ENCODE measurements at places on chromosomes 13 and 19.

DNA sequence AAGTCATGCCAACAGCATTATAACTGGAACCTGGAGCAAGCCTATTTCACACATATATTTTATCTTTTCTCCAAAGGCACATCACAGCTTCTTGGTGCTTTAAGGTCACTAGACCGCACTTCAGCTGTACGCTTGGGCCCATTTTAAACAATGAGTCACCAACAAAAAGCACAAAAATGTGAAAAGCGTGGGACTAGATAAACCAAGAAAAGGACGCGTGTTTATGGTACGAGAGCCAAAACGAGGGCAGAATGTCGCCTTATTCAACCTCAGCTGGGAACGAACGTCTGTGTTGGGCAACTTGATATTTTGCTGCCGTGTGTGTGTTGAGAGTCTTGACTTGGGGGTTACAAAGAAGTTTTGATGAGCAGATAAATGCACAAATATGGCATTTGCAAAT, 9.2 kb upstream of the EHD2 start:
- no peak for DNase-seq

DNA sequence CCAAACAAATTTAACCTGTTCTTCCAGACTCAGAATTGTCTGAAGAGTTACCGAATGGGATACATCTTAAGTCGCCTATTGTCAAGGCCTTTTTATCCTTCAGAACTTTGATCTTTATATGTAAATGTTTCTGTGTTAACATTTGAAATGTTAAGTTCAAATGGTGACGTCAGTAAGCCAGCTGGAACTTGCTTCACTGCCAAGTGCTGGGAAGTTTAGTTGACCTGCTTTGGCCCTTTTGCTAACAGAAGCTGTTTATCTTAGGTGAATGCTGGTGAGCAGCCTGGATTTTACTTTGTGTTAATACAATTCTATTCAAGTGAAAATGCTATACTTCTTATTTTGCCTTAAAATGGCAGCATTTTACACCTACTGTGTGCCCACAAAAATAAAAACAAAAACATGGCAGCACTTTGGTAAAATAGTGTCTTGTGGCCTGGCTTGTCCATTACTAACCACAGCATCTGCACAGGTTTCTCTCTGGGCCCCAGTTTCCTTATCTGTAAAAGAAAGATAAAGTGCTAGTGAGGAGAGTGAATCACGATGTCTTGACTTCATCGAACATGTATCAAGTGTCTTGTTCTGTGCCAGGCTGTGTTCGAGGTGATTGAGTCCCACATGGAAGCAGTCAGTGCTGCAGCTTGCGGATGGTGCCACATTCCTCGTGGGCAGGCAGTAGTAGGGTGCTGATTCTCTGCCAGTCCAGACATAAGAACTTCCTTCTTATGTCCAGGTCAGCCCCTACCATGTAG, 2.2 kb downstream of the NAXD start:
- no peak for DNase-seq

DNA sequence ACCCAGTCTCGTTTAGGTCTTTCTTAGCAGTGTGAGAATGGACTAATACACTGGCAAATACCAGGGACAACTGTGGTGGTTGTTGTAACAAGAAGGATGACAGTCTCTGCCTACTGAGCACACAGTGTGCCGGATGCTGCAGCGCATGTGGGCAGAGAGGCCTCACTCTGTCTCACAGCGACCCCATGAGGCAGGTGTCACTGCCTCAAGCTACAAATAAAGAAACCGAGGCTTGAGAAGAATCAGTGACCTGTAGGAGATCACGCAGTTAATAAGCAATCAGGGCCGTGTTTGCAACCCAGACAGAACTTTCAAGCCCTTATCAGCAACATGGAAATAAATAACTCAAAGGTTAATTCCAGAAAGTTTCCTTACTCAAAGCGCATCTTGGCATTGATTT, 40.5 kb upstream of the GAS6 start:
- no peak for DNase-seq

GRCh38 chr19:4596033-4596904, 36.8 kb upstream of the SEMA6B start:
- DNase-seq = no peak

DNA sequence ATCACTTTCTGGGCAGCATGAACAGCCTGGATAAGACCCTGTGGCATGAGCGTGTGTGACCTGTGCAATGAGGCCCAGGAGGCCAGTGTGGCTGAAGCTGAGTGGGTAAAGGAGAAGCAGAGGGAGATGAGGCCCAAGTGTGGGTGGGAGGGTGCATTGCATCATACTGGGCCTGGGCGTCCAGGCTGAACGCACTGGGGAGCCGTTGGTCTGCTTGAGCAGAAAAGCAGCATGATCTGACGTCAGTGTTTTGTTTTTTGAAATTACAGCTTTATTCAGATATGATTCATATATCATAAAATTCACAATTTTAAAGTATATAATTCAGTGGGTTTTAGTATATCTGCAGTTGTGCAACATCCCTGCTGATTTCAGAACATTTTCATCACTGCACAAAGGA, 409.7 kb downstream of the HS6ST3 start:
- DNase-seq = no peak

- DNase-seq = no peak
These were observed 19.0 kb downstream of the MAN2B1 start for GRCh38 chr19:12647490-12648071.

DNA sequence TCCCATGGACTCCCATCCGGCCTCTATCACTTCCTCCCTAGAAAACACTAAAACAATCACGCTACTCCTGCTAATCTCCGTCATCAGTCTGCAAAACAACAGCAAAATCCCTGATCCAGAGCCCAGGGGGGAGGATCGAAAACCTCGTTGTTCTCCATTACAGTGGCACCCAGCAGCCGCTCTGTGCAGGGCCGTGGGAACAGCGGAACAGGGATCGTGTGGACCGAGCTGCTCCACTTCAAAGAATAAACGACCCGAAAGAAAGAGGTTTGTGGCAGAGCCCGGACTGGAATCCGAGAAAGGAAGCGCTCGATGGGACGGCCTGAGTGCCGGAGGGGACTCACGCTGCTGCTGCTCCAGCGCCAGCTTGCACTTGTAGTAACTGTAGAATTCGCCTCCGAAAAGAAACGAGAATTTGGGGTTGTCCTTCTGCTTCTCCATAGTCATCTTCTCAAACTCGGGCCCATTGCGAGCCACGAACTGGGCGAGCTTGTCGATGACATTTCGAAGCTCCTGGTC, 652 bp downstream of the CHERP start:
- DNase-seq = no peak

DNA sequence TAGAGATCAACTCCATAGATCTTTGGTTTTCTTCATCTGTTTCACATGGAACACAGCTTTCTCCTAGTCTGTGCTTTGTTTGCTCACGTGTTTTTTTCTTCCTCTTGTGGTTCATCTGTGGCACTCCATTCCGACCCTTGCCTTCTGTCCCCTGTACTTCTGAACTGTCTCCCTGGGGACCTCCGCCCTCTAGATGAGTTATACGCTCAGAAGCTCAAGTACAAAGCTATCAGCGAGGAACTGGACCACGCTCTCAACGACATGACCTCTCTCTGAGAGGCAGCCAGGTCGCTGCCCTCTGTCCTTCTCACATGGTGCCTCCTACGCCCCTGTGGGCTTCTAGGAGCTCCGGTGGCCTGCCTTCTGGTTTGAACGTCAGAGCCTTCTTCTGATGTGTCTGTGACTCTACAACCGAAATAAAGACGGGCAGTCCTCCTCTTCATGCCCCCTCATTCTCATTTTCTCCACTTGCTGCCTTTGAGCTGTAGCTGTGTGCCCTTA, 16.6 kb upstream of the RAB8A start:
- DNase-seq = no peak

- no peak for DNase-seq
These were observed 36.7 kb upstream of the PCDH8 start for GRCh38 chr13:52885141-52885540.

- no peak for DNase-seq
These were observed 361.6 kb downstream of the COG6 start for GRCh38 chr13:40016953-40017660.

DNA sequence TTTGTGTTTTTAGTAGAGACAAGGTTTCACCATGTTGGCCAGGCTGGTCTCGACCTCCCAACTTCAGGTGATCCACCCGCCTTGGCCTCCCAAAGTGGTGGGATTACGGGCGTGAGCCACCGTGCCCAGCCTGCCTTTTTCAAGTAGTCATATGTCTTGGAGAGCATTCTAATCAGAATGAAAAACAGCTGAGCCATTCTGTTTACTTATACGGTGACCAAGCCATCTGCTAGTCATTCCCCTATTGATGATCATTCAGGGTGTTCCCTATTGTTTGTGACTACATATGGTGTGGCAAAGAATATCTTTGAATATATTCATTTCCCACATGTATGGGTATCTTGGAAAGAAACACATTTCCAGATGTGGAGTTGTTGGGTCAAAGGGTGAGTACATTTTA, 17.2 kb downstream of the BLOC1S3 start:
- no peak for DNase-seq

GRCh38 chr19:46823049-46823448, 27.6 kb downstream of the AP2S1 start:
- no peak for DNase-seq

DNA sequence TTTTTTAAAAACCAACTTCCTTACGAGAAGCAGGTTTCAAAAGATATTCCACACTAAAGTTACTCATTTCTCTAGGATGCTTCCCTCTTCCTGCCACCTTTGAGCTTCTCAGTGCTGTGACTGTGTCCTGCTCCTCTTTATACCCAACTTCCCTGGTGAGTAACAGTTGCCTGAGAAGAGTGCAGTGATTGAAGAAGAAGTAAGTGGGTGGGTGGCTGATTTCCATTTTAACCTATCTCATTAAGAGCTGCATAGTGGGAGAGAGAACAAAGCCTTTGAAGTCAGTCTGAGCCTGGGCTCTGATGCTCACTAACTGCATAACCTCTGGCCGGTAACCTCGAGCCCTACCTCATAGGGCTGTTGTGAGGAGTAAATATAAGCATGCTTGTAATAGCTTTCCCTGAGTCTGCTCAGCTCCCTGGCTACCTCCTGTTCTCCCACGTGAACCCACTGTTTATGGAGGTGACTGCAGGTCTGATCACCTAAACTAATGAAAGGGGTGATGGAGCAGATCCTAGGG, 977.3 kb downstream of the UQCRFS1 start:
- no peak for DNase-seq

DNA sequence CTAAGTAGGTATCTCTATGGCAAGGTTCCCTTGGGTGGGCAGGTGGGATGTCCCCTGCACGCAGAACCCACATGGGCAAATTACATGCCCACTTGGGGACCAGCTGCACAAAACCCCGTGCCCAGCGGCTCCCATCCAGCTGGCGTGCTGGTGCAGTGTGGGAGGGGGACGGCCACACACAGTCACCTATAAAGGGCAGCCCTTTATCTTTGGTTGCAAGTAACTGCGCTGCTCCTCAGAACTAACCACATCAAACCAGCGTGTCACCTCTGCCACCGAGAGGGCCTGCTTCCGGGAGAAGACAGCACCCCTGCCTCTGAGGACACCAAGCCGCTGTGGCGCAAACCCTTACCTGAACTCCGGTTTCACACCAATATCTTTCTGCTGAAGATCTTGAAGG, 32.2 kb downstream of the ANKRD27 start:
- DNase-seq = no peak

DNA sequence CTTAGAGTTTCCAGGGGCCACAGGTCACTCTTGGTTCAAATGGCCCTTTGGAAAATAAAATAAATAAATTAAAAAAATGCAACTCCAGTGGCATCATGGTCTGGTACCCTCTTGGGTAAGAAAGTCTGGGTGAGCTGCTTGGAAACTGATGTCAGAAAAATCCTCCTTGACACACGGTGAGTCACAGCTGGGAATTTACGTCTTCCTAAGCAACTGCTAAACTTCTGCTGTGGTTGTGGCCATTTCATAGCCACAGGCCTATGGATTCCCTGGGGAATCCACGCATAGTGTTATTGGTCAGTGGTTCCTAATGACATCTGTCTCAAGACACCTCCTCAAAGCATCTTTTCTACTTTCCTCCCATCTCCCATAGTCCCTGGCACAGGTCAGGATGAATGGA, 220.8 kb downstream of the COG6 start:
- DNase-seq = no peak

DNA sequence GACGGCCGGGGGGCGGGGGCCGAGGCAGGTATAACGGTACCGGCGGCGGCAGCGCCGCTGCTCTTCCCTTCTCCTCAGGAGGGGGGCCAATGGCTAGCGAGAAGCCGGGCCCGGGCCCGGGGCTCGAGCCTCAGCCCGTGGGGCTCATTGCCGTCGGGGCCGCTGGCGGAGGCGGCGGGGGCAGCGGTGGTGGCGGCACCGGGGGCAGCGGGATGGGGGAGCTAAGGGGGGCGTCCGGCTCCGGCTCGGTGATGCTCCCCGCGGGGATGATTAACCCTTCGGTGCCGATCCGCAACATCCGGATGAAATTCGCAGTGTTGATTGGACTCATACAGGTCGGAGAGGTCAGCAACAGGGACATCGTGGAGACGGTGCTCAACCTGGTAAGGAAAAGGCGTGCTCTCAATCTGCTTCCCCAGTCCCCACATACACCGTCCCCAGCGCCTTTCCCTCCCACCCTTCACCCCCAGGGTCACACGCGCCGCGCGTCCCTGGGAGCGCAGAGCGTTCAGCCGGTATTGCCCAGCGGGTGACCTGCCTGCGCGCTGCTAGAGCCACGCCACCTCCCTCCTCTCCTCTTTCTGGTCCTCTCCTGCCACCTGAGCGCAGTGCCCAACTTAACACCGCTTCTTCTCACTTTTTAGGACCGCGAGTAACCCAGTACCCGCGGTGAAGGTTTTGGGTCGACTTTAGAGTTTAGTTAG, 814 bp downstream of the NBEA start:
- peak; percentile 3 for DNase-seq

- no peak for DNase-seq
These were observed 474 bp upstream of the IFT88 start for GRCh38 chr13:20566468-20566897.

DNA sequence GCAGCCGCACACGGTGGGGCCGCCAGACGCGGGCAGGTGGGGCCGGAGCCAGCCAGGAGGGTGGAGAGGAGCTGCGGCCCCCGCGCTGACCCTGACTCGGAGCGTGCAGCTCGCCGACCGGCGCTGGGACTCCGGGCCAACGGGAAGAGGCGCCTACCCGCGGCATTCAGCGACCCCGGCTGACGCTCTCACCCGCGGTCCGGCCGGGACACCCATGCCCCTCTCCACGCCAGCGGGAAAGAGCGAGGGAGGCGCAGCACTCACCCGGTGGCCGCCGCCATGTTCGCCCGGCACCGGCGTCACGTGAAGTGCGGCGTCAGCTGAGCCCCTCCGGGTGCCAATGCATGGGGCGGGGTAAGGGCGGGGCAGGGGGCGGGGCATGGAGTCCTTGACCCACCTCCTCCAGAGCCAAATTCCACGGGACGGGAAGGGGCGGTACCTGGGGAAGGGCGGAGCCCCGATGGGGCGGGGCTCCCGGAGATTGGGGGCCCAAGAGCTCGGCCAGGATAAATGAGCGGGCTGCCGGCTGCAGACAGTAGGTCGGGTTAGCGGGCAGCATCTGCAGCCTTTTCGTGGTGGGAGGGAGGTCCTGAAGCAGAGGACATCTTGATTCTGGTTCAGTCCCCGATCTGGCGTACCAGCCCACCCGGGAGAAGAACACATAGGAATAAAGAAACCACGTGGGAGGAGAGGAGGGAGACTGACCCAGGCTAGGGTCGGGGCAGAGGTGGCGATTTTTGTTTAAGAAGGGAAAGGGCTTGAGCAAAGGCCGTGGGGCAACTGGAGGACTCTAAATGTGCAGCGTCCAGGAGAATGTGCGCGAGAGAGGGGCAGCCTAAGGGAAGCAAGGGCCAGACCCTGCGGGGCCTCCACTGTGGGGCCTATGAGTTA, at the start of gene PEPD:
PEPD (minus strand) TSS at position 312 of the 891 bp plus-strand sequence; CDS start at position 281, 31 bp downstream.
- DNase-seq = peak; percentile 99

GRCh38 chr13:23705583-23705982, 135.4 kb downstream of the TNFRSF19 start:
- DNase-seq = no peak

GRCh38 chr19:11209839-11210655, 12.7 kb upstream of the KANK2 start:
- no peak for DNase-seq

GRCh38 chr13:33091415-33091774, 75.2 kb downstream of the KL start:
- DNase-seq = no peak

Data from GM12892 (cell line).